ENCODE measurements at places on chromosomes 12 and 14.
A peak's percentile ranks its signal among the peaks of the same experiment; 100 is the strongest.

- no peak for DNase-seq
Measured at GRCh38 chr14:90556012-90556477, 159.2 kb downstream of the CALM1 start.

DNA sequence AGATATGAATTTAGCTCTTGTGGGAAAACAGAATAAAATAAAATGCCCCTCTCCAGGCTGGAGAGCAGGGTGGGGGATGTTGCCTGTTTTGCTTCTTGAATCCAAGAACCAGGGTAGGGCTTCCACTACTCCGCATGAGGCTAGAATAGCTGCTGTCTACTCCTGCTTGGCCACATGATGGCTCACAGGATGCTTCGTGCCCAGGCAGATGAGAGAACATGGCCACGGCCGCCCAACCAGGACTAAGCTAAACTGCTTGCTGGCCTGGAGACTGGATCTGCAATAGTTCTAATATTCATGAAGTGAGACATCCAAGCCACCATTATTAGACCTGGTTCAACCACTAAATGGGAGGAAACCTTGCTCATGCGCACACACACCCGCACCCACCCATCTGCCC lies 122.2 kb upstream of the METAP2 start:
- DNase-seq, result no peak

- DNase-seq, result peak; percentile 72
Measured at GRCh38 chr12:124566997-124567672, at the start of gene NCOR2. Gene NCOR2, minus strand, starts transcription at chr12:124567612. Its CDS starts 72,361 bp downstream, at chr12:124495251.

DNA sequence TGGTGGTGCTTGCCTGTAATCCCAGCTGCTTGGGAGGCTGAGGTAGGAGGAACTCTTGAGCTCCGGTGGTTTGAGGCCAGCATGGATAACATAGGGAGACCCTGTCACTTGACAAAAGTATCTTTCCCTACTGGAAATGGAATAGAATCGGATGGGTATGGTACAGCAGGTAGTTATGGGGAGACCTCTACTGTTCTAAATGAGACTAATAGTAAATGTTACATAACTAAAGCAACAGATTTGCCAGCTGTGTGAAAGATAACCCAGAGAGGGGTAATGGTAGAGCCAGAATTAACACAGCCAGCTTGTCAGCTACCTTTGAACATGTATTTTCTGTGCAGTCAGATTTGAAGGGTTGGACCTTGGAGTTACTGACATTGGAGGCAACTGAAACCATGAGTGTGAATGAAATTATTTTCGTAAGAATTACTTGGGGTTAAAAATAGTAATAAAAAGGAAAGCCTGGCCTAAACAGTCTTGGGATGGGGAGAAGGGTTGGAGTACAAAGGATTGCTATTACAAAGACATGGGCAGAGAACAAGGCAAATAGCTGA lies 21.7 kb upstream of the NUP107 start:
- DNase-seq, result no peak

- DNase-seq, result no peak
Measured at GRCh38 chr14:59022144-59022543, 166.3 kb upstream of the DAAM1 start.

DNA sequence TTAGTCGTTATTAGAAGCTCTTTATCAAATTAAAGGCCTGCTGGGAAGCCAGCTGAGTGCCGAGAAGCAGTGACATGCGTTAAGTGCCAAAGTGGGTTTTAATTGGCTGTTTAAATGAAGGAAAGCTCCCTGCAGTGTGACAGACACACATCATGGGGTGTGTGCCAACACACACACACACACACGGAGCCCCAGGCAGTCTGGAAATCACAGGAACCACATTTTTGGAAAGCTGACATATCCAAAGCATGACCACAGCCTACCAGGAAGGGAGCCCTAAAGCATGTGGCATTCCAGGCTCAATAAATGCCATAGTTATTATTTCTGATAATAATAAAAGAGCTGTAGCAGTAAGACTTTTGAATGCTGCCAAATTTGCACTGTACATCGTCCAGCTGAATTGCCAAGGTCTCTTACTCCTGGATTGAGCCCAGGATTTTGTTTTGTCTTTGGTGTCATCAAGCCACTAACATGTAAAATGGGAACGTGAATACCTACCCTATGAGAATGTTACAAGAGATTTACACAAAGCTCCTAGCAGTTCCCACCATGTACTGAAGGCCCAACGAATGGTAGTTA lies 135.1 kb downstream of the TMEM30B start:
- DNase-seq, result no peak

DNA sequence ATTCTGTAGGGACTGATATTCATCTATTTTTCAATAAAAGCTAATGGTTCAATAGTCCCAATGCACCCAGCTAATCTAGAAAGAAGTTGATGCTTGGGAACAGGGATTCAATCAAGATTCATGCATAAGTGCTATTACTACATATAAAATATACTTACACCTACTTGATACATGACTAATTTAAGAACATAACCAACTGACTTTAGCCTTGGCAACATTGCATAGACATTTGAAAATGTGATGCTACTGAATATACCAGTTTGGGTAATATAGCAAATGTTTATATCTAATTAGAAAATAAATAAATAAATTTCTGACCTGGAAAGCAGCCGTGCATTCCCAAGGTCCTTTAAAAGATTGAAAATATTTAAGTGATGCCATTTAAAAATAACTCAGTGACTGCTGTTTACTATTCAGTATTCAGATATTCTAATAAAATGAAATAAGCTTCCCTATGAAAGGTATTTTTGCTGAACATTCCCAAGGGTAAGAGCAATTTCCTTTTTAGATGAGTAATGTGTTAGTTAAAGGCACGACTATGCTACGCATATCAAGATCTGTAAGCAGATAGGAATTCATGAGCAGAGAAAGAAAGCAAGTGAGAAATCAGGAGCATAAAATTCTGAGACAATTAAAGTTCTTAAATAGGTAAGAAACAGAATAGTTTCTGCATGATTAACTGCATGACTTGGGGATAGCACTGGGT lies 160.6 kb upstream of the SYT1 start:
- DNase-seq, result no peak

- no peak for DNase-seq
Measured at GRCh38 chr14:33720284-33720787, 230.5 kb downstream of the EGLN3 start.

- peak; percentile 54 for DNase-seq
Measured at GRCh38 chr14:97025722-97026121, 228.5 kb downstream of the VRK1 start.
